Forelimb muscle (tissue), 1 donor: ENCODE measurements at places on chromosomes 7 and 10.

DNA sequence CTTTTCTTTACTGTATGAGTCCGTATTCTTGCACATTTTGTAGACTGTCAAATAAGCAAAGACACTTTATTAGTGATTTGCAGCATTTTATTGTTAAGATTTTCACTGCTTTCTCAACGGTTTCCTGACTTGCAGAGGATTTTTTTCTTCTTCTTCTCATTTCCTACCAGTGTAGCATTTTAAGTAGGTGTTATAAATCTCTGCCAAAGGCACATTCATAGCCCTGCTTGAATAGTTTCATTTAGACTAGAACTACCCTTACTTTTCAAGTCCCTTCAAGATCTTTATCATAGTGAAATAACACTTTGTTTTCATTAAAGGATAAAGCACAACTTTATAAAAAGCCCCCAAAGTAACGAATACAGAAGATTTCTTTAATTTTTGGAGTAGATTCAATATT, 271.4 kb downstream of the TSPAN12 start:
- DNase-seq: no peak

- DNase-seq: no peak
Measured at GRCh38 chr10:3701491-3701890, 83.5 kb downstream of the KLF6 start.

DNA sequence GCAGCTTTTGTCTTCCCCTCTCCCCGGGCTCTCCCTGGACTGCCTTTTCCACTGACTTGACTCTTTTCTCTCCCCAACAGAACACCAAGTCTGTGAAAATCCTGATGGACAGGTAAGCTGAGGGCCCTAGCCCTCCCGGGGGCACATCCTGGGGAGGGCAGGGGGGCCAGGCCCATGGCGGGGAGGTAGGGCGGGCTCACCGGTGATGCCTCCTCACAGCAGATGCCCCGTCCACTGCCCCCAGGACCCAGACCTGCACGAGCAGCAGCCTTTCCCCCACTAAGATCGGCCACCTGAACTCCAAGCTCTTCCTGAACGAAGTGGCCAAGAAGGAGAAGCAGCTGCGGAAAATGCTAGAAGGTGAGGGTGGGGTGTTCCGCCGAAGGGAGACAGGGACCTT, 11.7 kb downstream of the TRIM8 start:
- DNase-seq: no peak

DNA sequence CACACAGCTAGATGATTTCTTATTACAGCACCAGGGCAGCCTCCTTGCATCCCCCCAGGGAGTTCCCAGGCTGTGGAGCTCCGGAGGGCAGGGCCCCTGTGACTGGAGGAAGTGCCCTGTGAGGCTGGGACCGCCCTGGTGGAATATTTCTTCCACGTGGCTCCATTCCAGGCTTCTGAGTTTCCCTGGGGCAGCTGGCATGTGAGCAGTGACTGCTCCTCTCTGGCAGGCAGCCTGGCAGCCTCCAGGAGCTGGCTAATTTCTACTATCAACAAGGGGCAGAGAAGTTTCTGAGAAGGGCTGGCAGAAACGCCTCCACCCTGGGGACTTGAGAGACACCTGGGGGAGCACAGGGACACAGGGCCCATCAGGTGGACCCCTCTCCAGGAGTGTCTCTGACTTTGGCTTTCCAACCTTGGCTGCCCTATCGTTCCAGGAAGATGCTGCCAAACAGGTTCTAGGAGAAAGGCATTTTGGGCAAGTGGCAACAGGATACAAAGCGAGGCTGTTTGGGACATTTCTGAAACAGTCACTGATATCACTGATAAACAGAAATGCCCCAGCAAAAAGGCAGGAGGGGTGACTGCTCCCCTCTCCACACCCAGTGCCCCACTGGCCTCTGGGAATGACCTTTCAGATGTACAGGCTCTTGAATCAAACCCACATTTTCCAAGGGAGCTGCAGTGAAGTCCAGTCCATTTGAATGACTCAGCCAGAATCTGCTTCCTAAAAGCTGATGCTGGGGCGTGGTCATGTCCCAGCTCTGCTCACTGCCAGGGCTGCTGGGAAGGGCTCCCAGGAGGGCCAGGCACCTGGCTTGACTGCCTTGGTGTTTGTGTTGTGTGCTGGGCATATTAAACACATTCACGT, 16.1 kb downstream of the MYOF start:
- no peak for DNase-seq

DNA sequence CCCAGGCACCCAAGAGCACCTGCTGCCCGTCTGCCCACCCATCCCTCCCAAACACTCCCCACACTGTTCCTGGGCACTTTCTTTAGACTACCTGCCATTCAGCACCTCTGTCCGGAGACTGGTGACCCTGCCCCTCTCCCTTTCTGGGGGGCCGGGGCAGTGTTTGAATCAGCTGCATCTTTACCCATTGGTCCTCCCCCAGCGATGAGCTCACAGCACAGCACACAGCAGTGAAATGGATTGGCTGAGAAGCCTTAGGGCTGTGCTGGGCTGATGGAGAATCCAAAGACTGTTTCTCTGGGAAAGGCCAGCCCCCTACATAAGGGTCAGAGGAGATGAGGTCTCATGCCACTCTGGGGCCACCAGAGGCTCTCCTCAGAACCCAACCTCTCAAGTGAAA, 40.2 kb downstream of the VWA2 start:
- no peak for DNase-seq

GRCh38 chr7:149329766-149330334, 67.9 kb downstream of the ZNF783 start:
- no peak for DNase-seq
